T-helper 9 cell (primary cell): ENCODE measurements at places on chromosomes 2 and 18.

GRCh38 chr2:17911491-17912260 lies 33.2 kb downstream of the KCNS3 start:
- DNase-seq: no peak

DNA sequence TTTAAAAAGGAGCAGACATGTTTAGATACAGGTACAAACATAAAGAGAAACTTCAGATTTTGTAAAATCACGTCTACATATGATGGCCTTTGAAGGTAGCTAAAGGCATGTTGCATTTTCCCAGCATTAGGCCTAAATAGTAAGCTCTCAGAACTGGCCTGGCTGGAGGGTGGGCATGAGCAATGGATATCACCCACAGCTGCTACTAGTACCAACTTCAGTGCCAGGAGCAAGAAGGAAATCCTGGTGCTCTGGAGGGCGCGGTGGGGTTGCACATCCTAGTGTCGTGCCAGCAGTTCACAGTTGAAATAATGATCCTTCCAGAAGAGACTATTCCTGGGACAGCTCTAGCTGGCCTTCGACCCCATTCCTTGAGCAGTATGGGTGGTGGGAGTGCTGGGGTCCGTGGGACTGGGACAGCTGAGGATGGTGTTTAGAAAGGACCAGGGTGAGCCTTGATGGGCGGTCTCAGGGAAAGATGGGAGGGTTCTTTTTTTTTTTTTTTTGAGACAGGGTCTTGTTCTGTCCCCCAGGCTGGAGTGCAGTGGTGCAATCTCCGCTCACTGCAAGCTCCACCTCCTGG lies 4.9 kb downstream of the DES start:
- no peak for DNase-seq

DNA sequence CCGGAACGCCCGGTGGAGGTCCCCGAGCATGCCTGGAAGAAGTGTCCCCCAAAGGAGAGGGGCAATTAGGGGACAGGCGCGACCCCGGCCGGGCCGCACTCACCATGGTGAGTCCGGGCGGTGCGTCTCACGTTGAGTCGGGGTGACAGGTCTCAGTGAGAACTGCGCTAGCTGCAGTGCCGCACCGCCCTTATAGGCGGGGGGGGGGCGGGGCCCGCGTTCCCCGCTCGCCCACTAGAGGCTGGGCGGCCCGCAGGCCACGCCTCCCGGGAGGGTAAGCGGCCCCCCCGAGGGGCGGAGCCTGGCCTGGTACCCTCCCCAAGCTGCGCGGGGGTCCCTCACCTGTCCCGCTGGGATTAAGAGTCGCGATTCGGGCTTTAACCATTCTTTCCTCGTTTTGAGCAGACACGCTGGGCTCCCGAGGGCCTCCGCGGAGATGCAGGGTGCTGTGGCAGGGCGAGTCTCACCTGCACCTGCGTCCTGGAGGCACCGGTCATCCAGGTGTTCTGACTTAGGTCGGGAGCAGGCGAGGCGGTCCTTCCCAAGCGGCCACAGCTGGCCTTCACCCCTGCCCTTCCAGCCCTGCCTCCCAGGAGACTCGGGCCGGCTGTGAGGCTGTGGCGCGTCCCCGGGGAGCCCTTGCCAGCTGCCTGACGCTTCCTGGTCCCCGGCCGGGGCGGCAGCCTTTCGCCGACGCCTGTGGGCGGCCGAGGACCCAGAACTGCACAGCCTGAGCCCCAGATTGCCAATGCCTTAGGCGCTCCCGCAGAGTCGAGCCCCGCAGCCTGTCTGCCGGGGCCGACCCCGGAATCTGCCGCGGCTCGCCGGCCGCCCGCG lies at the start of gene TUBA4A:
Gene TUBA4A, minus strand, starts transcription at position 166 of the 837 bp plus-strand sequence. Its CDS starts 60 bp downstream, at position 106.
- peak; percentile 91 for DNase-seq

DNA sequence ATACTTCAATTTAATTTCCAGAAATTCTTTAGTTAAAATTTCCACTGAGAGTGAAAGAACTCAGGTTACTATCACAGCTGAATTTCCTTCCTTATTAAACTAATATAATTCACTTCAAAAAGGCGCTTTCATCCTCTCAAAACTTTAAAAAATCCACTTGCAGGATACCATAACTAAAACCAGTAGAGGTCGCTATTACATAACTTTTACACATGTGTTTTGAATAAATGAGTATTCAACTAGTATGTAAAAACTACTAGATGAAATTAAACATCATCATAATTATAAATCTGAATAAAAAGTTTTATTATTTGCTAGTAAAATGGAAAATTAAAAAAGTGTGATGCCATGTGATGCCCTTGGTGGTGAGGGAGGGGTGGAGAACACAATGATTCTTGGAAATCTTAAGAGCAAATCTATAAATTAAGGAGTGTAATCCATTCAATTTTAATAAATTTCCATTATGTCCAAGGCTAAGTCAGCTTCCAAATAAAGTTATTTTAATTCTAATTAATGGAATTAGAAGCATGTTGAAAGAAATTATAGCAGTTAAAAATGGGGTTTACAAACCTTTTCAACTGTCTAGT lies 61.4 kb downstream of the SOS1 start:
- no peak for DNase-seq

DNA sequence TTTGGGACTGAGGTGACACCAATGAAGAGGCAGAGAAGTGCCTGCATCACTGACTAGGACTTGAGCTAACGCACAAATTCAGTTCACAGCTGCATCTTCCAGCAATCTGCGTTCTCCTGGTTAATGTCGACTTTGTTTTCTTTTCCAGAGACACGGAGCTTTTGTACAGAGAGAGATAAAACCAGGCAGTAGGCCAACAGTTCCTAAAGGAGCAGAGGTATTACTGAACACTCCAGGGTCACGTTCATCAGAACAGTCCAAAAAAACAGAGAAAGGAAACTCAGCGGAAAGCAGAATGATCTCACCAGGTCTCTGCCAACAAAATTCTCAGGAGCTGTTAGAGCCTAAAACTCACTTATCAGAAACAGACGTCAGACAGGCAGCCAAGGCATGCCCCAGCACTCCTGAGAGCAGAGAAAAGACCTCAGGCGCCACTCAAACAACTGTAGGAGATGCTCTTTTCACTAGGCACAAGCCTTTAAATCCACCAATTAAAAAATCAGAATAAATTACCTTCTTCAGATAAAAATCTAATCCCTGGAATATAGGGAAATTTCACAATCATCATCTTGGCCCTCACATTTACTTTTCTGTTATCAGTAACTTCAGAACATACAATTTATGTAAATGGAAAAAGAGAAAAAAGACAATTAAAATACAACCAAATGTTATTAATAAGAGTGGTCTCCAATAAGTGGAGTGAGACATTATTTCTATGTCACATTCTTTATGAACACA lies 95.9 kb upstream of the SPTBN1 start:
- DNase-seq: no peak

GRCh38 chr2:26852405-26853306 lies 4.7 kb downstream of the DPYSL5 start:
- no peak for DNase-seq

- no peak for DNase-seq
Observed at GRCh38 chr2:3857576-3857975, 154.2 kb downstream of the DCDC2C start.

GRCh38 chr2:207867056-207867455 lies 97.3 kb upstream of the FZD5 start:
- DNase-seq: no peak

DNA sequence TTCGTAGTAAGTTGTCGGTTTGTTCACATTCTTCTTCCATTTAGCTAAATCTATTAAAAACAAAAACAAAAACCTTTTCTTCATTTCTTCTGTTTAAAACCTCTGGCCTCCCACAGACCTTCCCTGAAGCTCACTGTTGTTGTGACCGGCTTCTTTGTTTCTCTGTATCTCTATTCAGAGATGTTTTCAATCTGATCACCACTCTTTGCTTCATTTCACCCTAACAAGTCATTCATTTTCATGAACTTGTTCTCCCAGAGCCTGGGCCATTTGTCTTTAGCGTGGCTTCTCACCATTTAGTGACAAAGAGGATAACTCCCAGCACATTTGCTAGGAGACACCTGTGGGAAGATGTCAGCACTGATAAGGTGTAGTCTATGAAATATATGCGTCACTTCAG lies 794.2 kb downstream of the ERBB4 start:
- DNase-seq: no peak

GRCh38 chr18:24875286-24875685 lies 414.8 kb downstream of the HRH4 start:
- DNase-seq: no peak

DNA sequence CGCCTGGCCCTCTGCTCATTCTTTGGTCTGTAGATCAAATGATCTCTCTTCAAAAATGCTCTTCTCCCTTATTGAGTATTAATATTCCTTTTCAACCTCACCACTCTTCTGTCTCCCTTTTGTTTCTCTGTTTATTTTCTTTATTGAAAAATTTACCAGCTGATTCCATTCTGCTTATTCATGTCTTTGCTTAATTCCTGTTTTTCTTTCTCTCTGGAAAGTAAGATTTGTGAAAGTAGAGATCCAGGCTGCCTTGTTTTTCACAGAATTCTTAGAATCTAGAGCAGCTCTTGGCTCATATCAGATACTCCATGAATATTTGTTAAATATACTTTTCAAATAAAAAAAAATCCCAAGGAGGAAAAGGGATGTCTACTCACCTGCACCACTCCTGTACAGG lies 157.0 kb downstream of the DOCK10 start:
- DNase-seq: no peak

GRCh38 chr2:229873123-229873581 lies 48.7 kb downstream of the TRIP12 start:
- DNase-seq: no peak

- no peak for DNase-seq
Observed at GRCh38 chr2:222080141-222080540, 218.7 kb downstream of the PAX3 start.

GRCh38 chr2:229708335-229708734 lies 6.0 kb downstream of the DNER start:
- DNase-seq: no peak

- no peak for DNase-seq
Observed at GRCh38 chr2:58614219-58614618, 373.1 kb upstream of the FANCL start.

GRCh38 chr2:102668171-102668570 lies 48.8 kb downstream of the SLC9A2 start:
- no peak for DNase-seq
